ENCODE measurements at places on chromosomes 13 and 19.

DNA sequence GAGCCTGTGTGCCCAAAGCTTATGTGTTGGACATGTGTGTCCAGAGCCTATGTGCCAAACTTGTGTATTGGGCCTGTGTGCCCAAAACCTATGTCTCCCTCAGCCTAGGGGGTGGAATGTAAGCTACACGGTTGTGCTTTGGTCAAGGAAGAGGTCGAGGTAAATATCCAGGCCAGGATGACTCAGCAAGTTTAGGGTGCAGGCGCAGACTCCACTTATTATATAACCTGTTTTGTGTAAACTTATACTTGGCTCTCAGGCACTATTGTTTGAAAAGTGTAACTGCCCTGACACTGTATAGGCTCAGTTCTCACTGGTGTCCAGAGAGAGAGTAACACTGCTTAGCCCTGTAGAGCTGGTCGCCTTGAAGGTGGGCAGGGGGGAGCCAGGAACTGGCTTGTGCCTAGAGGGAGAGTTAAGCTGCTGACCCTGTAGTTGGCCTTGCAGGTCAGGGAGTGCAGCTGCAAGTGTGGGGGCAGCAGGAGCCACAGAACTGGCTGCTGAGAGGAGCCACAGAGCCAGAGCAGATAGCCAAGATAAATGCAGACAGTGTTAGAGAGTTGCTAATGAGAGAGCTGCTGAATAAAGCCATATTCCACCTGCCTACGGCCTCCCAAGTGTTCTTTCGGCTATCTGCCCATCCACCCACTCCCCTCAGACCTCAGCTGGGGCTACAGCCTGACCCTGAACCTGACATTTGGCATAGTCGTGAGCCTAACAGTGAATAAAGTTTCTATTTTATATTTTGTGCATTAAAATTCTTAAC lies 517.2 kb upstream of the SLITRK1 start:
- DNase-seq: no peak

GRCh38 chr19:10762656-10763055 lies 44.8 kb downstream of the DNM2 start:
- no peak for DNase-seq

DNA sequence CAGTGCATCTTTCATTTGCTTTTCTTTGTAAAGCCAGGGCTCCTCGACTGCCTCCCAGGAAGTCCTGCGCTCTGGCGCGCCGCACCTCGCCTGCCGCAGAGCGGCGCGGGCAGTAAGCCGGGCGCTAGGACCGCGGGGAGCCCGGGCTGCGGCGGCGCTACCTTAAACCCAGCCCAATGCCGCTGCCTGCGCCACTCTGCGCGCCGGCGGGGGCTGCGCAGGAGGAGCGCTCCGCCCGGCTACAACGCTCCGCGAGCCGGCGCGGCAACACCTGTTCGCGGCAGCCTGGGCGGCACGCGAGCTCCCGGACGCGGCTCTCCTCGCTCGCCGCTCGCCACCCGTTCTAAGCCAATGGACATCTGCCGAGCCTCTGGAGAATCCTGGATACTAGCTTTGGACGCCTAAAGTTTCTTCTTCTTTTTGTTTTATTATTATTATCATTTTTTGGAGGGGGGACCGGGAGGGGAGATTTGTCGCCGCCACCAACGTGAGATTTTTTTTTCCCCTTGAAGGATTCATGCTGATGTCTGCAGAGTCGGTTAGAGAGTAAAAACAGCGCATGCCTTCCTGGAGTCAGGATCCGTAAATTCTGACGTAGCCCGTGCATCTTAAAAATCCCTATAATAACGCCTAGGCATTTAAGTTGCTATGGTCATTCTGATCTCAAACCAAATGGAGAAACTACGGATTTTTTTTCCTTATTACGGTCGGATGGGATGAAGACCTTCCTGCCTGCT lies at the start of gene FGF9:
Gene FGF9, plus strand, starts transcription at position 191 of the 737 bp plus-strand sequence. CDS start 840 bp downstream, outside the sequence.
- peak; percentile 38 for DNase-seq

DNA sequence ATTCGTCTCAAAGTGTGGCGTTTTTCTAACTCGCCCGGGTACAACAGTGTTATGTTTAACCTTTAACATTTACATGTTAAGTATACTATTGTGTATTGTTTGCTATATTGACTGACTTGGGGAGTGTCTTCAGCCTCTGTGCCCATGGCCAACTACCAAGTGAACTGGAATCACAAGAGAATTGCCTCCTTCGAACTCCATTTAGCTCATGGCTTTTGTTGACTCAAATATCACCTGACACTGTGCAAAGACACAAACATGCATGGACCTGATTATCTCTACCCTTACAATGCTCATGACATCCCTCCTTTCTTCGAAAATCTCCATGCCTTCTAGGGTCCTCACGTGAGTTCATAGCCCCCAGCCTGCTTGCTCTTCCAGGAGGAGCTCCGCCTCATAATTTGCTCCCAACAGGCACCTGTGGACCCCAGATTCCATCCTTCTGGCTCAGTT lies 704 bp downstream of the ZNF814 start:
- no peak for DNase-seq
